ENCODE measurements at places on chromosomes 3 and 15.

GRCh38 chr3:177602601-177603147 is 405.4 kb upstream of the TBL1XR1 start:
- no peak for DNase-seq

DNA sequence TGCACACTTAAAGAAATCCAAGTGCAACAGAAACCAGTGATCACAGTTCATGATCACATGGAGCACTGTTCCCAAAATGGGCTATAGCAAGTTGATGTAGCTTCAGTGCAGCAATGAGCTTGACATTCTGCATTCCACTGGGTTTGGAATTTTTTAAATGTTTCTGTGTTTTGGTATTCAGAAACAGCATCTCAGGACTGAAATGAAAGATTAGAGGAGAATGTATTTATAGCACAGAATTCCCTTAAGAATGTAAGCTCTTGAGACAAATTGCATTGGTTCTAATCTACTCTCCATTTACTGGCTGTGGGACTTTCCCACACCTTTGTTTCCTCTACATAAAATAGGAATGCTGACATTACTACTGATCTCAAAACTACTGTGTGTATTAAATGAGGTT is 162.7 kb downstream of the FGF12 start:
- DNase-seq: no peak

GRCh38 chr15:67165254-67166253 is 88.9 kb downstream of the AAGAB start:
- no peak for DNase-seq

DNA sequence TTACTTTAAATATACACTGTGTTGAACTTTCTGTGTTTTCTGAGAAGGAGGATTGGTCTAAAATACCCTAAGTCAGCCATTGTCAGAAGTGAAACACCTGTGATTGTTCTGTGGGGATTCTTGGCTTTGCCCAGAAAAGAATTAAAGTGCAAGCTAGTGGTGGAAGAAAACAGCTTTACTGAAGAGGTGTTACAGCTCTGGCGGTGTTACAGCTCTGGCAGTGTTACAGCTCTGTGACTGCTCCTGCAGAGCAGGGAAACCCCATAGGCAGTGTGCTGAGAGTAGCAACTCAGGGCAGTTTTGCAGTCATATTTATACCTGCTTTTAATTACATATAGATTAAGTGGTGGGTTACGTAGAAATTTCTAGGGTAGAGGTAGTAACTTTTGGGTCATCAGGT is 66.6 kb downstream of the C3orf20 start:
- DNase-seq: no peak

- DNase-seq: no peak
Observed at GRCh38 chr3:191314109-191314728, 15.0 kb upstream of the CCDC50 start.

GRCh38 chr3:140715035-140715434 is 37.2 kb downstream of the TRIM42 start:
- DNase-seq: no peak

GRCh38 chr3:147924755-147925154 is 515.6 kb downstream of the ZIC1 start:
- no peak for DNase-seq

DNA sequence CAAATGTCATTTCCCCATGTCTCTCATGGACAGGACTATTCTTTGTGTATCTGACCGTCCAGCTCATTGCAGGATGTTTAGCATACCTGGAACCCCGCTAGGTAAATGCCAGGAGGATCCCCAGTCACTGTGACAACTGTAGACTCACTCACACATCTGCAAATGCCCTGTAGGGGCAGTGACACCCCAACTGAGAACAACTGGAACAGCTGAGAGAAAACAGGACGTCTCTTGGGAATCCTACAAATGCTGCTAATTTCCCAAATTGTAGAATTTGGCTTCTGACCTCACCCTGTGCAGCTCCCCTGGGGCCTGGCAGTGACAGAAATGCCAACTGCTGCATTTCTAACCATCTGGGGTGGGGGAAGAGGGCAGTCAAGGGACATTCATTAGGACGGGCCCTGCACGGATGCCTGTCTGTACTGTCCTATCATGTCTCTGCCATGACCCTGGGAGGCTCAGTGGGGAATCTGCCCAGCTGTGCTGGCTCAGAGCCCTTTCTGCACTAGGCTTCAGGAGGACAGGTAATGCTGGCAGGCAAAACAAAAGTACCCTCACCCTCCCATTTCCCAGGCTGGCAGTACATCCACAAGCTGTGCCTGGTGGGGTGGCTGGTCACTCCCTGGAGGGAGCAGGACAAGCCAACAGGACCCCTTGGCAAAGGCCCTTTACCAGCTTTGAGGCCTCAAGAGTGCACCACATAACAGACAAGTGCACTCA is 30.4 kb downstream of the RAB6B start:
- DNase-seq: no peak

GRCh38 chr3:170840291-170840859 is 29.6 kb downstream of the RPL22L1 start:
- no peak for DNase-seq

Measured in activated CD8-positive, alpha-beta memory T cell treated with anti-CD3 and anti-CD28 coated beads, Interleukin-2, amount 50 U/mL, for 4 hours (primary cell).